Stimulated activated CD8-positive, alpha-beta memory T cell treated with anti-CD3 and anti-CD28 coated beads, Interleukin-4, amount 100 ng/mL, for 1 hour (primary cell): ENCODE measurements at places on chromosomes 12 and 14.

GRCh38 chr12:94240171-94240570 lies 91.8 kb downstream of the PLXNC1 start:
- no peak for DNase-seq

DNA sequence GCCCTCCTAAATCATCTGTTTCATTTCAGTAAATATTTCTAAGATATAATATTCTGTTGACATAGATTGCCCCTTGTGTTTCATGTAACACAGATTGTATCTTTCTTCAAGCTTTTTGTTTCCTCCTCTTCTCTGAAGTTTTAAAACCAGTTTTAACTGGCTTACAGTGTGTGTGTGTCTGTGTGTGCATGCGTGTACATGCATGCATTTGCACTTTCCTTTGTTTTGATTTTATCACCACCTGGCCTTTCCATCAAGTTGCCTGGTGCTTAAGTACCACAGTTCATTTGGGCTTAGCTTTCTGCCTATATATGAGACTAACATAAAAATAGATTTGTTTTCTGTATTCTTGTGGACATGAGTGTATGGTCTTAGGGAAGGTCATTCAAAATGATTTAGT lies 31.9 kb downstream of the ETNK1 start:
- no peak for DNase-seq

DNA sequence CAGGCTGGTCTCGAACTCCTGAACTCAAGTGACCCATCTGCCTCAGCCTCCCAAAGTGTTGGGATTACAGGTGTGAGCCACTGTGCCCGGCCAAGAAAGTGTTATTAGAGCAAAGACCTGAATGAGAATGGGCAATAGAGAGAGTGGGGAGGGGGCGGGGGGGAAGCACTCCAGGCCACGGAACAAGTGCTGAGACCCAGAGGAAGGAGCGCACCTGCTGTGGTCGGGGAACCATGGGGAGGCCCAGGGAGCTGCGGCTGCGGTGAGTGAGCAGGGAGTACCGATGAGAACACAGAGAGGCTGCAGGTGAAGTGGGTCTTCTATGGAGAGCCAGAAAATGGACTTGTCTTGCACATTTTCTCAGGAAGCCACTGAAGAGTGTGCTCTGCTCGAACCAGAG lies 10.8 kb downstream of the SMIM41 start:
- DNase-seq = no peak

DNA sequence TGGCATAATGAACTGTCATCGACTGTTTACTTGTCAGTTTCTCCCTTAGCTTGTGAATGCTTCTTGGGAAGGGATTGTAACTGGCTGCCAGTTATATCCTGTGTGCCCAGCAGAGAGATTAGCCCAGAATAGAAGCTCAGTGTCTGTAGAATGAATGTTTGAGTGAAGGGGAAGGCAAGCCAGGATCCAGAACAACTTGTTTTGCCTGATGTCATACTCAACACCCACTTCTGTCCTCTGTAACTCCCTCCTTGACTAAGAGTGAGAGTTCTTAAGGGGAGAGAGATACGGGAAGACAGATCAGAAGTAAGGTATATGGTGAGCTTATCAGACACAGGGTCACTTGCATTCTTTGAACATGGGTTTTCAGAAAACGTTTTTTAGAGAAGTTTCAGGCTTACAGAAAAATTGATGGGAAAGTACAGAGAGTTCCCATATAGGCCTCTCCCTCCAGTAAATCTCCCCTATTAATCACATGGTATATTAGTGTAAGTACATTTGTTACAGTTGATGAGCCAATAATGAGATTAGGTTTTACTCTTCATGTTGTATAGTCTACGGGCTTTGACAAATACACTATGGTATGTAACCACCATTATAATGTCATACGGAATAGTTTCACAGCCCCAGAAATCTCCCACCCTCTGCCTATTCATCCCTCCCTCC lies 5.6 kb upstream of the SPPL3 start:
- DNase-seq = no peak

DNA sequence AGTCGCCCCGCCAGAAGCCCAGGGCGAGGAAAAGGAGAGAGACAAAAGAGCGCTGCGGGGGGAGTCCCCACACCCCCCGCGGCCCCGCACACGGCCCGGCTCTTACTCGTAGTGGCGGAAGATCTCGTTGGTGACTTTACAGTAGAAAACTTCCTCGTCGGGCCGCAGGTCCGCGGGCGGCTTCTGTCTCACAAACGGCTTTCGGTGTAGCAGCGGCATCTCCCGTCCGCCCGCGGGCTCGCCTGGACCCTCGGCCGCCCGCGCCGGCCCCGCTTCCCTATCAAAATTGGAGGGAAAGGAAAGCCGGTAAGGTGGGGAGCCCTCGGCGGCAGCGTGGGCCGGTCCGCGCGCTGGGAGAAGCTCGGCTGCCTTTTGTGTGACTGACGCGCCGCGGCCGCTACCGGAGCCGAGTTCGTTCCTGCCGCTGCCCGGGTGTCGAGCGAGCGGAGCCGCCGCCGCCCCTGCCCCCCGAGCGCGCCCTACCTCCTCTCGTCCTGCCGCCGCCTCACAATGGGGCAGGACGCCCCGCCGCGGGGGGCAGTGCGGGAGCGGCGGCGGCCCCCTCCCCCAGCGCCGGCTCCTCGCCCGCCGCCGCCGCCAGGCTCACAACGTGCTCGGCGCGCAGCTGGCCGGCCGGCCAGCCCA lies 652 bp downstream of the BAZ1A start:
- peak; percentile 18 for DNase-seq

GRCh38 chr12:76144245-76144549 lies 59.7 kb upstream of the NAP1L1 start:
- peak; percentile 9 for DNase-seq

- DNase-seq = no peak
Observed at GRCh38 chr12:43976027-43976426, 140.1 kb downstream of the TMEM117 start.

DNA sequence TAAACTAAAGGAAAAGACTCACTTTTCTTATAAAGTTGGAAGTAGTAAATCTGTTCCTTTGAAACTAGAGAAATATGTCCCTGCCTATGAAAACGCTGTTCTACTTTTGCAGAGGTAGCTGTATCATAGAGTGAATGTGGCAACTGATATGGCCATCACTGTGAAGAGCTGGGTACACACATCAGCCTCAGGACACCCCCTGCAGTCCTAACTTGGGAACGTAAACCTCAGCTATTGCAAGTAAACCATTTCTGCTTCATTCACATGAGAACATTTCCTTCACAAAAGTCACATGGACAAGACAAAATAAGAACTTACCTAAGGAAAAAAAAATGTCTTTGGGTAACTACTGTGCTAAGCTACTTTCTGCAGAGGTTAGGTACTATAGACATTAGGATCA lies 233.3 kb upstream of the PPFIA2 start:
- no peak for DNase-seq
